ENCODE measurements at places on chromosomes 16 and 17.
A peak's percentile ranks its signal among the peaks of the same experiment; 100 is the strongest.

- DNase-seq = no peak
Measured at GRCh38 chr16:4443271-4443670, 17.6 kb downstream of the DNAJA3 start.

GRCh38 chr17:64092952-64093451 is 36.9 kb downstream of the ERN1 start:
- no peak for DNase-seq

GRCh38 chr17:7549401-7550055 is 670 bp downstream of the TNFSF12 start:
- no peak for DNase-seq

DNA sequence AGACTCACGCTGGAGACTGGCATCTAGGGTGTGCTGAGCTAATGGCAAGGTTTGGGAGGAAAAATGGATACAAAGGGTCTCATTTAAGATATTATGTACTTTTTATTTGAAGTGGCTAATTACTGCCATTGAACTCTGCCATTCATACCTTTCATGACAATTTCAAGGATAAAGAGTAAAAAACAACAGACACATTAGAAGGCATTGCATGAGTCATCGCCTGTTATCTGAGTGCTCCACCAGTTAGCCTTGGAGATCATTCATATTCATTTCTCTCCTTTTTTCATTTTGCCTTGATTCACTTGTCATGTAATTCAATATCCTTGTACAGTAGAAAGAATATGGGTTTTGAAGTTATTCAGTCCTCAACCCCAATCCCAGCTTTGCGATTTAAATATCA is 109.5 kb downstream of the CDH8 start:
- DNase-seq = peak; percentile 72

DNA sequence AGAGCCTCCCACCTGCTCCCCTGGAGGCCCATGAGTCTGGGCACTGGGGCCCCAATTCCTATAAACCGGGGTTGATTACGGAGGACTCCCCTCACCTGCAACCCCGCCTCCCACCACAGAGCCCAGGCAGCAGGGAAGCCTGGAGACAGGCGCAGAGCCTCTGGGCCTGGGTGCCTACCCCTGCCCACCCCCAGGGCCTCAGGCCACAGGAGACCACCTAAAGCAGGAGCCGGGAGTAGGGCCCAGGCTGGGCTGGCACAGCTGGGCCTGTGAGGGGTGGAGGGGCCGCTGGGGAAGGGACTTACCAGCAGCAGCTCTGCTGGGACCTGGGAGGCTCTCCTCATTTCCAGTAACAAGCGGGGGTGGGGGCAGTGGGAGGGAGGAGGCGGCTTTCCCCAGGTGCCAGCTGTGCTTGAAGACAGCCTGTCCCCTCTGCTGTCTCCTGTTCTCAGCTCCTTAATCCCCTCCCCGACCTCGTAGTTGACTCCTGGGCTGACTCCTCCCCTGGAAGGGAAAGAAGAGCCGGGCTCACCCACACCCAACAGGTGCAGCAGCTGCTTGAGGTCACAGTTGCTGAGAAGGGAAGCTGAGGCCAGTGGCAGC is 46.8 kb downstream of the TMEM235 start:
- peak; percentile 22 for DNase-seq

DNA sequence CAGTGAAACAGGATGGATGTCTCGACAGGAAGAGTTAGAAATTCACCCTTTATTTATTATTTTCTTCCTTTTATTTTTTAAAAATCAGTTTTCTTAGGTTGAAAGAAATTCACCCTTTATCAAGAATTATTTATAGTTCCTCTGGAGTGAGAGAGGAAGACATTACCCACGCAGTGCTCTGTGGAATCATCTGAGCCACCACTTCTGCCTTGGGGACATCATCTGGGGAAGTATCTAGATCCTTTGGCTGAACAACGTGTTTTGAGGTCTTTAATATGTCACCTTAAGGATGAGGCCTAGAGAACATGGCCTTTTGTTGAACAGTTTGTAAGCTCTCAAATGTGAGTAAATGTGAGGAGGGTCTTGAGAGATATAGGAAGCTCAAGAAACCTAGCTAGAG is 183.3 kb downstream of the UTP18 start:
- DNase-seq = no peak

DNA sequence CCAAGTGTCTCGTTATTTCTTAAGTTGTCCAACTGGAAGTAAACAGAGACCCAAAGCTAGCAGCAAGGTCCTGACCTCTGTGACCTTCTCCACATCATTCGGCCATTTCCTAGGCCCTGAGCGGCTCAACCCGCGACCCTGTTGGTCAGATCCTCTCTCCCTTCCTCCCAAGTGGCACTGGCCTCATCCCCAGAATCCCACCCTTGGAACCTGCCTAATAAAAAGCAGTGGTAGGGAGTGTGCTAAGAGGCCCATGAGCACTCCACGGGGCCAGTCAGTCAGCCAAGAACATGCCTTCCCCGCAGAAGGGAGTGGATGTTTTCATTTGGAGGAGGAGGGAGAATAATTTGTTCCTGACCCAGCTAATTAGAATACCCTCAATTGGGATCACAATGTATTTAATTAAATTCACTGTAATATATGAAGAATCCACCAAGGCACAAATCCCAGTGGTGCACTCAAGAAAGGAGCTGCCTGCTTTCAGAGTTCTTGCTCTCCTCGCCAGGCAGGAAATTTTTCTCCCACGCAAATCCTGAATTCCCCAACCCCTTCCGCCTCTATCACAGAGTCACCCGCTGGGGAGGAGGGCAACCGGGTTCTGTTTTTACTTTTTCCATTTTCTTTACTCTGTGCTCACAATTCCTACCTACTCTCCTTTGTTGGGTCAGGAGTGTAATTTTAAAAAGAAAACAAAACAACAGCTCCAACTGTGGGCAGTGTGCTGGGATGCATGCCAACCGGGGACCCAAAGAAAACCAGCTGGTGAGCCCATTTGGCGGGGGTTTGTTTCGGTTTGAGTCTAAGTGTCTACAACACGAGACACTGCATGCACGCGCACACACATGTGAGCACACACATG is 153.4 kb downstream of the ZFHX3 start:
- DNase-seq = no peak

DNA sequence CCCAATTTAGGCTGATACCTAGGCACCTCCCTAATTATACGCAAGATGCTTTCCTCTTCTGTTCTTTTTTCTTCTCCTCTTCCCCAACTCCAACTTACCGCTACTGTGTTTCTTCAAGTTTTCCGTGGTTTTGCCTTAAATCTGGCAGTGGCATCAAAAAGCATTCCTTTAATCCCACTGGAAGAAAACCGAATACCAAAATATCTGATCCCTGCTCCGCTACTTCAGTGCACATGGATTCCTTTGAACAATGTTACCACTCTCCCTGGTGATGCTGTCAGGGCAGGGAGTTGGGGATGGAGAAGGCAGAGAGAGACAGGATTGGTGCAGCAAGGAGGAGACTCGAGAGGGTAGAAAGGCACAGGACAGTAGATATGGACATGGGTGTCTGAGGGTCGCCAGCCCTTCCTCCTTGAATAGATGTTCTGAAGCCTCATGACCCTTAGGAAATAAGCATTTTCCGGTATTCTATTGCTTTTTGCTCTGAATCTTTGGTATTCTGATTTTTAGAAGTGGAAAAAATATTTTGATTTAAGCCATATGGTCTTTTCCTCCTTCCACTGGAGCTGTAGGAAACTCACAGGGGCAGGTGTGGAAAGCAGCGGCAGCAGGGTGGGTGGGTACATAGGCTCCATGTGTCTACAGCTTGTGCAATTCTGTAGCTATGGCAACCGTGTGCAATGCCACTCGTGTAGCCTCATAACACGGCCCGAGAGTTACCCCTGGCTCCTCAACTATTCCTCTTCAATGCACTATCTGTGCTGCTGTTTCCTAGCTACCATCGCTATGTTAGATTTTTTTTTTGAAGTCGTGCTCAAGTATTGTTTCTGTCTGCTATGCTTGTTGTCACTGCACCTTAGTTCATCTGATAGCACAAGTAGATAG is 32.3 kb upstream of the TANC2 start:
- DNase-seq = no peak

GRCh38 chr16:56744996-56745640 is 15.2 kb downstream of the NUP93 start:
- no peak for DNase-seq

GRCh38 chr16:70460737-70461261 is 6.4 kb downstream of the FCSK start:
- DNase-seq = no peak

DNA sequence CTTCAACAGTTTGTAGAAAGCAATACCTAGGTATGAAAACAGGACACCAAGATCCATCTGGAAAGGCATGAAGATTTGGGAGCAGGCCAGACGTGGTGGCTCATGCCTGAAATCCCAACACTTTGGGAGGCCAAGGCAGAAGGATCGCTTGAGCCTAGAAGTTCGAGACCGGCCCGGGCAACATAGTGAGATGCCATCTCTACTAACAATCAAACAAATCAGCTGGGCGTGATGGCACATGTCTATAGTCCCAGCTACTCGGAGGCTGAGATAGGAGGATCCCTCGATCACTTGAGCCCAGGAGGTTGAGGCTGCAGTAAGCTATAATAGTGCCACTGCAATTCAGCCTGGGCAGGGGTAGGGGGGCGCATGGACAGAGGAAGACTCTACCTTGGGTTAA is 20.3 kb downstream of the LITAF start:
- DNase-seq = no peak

DNA sequence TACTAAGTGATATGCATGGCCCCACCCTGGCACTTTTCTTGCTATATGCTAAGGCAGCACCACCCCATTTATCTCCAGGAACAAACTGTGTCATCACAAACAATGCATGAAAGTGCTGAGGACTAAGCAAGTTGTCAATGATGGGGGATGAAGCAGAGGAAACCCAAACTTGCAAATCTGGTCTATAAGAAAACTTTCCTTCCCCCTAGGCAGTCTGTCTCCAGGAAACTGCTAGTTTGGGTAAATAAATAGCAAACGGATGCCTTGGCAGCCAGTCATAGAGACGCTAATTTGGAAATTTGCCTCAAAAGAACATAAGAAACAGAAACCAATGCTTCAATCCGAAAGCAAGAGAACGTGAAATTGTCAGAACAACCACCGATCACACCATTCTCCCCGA is 5.6 kb upstream of the HSBP1 start:
- DNase-seq = no peak

DNA sequence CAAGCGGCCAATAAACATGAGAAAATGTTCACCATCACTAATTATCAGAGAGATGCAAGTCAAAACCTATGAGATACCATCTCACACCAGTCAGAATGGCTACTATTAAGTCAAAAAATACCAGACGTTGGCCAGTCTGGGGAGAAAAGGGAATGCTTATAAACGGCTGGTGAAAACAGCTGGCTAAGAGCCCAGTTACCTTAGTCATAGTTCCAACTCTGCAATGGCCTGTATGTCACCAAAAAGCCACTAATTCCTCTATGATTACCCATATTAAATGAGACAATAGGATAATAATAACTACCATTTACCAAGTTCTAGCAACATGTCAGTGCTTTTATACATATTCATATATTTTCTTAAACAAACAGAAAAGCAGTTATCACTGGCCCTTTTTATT is 42.9 kb upstream of the CDRT4 start:
- no peak for DNase-seq

- DNase-seq = no peak
Measured at GRCh38 chr16:30346286-30346685, 8.8 kb downstream of the CD2BP2 start.

DNA sequence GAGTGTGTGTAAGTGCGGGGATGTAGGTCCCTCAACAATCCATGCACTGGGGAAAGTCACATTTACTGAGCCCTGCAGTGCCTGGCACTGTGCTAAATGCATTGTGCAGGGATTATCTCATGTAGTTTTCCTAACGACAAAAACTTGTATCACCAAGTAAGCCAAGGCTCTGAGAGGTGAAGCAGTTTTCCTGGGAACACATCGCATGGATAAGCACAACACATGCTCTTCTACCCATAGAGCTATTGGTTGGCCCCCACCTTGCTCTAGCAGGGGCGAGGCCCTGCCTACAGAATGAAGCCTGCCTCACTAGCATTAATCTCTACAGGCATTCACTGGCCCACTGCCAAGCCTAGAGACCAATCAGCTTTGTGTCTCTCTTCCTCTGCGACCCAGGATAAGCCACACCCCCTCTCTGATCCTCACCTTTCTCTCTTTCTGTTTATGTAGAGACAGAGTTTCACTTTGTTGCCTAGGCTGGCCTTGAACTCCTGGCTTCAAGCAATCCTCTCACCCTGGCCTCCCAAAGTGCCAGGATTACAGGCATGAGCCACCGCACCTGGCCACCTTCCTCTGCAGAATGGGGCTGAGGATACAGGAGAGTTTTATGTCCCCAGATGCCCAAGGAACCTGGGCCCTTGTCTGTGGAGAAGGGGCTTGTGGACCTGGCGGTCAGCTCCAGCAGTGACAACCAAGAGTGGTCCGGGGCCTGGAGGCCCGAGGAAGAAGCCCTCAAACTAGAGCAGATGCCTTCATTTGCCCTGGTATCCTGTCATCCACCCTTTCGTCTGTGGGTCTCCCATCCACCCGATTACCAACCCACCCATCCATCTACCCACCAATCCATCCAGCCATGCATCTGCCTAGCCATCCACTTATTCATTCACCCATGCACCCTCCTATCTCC is 12.8 kb downstream of the CDH16 start:
- DNase-seq = peak; percentile 23

- peak; percentile 21 for DNase-seq
Measured at GRCh38 chr16:30786115-30786935, 680 bp downstream of the ZNF629 start.

DNA sequence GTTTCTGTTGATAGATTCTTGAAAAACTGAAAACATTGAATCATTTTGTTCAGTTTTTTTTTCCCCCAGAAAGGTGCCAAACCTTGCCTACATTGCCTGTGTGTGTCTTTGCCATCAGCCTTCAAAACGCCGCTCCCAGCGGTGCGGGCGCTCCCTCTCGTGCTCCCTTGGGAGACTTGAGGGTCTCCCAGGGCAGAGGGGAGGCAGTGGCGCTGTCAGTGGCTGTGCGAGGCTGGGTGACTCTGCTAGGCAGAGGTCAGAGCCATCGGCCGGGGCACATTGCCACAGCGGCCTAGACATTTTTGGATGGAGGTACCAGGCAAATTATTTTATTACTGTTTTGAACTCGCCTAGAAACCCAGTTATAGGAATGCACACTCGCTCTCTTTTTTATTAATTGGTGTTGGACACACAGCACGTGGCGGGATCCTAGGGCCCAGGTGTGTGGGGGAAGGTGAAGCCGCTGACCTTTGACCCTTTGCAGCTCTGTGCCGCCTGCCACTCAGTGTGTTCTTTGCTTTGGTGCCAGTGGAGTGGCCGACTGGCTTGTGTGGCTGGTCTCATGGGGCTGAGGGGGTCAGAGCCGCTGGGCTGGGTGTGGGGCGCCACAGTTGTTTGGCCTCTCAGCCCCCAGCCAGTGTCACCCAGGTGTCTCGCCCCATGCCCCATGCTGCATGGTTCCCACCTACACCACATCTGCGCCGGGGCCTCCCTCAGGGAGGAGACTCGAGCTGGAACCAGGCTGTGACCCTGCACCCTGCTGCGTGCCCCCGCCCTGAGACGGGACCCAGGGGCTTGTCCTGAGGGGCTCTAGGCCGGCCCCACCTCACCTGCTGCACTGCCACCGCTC is 115.7 kb downstream of the BANP start:
- no peak for DNase-seq

DNA sequence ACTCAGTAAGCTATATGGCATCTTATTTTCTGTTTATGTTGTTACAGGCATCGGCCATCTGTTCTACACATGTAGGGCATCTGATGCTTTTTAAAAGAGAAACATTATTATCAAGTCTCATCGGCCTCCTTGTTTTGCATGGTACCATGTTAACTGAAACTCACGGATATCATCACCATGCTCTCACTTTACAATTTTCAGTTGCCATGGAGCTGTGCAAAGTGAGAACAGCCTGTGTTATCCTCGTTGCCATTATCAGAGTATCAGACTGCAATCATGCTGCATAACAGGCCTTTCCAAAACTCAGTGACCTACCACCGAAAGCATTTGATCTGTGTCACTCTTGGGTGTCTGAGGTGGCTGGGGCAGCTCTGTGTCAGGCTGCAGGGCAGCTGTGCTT is 110.3 kb downstream of the C17orf67 start:
- DNase-seq = no peak

Data from NCI-H2227 treated with DMSO at 0.1 percent for 48 hours (cell line).